ENCODE measurements at places on chromosomes 3 and 15.

DNA sequence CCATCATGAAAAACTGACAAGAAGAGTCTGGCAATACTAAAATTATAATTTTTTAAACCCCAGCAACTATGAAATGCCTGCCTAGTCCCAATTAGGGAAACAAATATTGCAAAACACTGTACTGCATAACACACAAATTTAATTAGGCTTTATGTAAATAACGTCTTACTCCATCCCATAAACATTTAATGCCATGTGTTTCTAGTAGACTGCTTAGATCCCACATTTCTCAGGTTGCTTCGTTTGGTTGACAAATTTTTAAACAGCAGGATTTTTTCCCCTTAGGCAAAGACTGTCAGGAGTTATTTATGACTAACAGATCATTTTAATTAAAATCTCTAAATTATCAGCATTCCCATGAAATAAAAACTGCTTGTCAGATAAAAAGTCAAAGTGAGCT lies 29.9 kb downstream of the EIF2AK4 start:
- no peak for DNase-seq

- no peak for DNase-seq
Measured at GRCh38 chr15:53721334-53722087, 38.0 kb downstream of the WDR72 start.

GRCh38 chr15:63075015-63075983 lies 32.8 kb downstream of the TPM1 start:
- DNase-seq = no peak

DNA sequence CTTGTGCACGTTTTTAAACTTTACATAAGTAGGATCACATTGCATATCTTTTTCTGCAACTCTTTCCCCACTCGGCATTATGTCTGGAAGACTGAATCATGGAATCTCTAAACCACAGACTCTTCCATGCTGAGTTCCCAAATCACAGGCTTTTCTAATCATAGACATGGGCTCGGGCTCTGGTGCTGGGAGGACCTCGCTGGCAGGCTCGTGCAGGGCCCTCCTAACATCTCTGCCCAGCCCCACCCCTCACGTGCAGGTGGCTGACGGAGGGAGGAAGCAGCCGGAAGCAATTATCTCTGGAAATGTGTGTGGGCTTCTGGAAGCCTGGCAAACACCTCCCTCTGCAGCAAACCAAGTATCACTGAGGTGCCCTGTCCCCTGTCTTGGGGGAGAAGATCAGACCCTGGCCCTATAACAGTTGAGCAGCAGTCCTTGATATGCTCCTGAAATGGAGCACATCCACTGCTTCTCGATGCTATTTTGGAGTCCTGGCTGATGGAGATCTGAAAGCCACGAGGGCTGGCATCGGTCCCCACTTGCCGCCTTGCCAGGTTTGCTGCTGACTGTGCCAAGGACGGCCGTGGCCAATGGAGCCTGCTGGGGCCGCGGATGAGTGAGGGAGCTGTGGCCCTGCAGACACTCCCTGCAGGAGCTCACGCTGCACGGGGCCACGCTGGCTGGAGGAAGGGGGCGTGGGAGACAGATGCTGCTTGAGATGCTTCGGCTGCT lies 4.4 kb upstream of the IQSEC1 start:
- DNase-seq = no peak

- no peak for DNase-seq
Measured at GRCh38 chr3:196694202-196694638, 17.8 kb downstream of the CEP19 start.

GRCh38 chr15:81007428-81008064 lies 6.8 kb downstream of the TLNRD1 start:
- DNase-seq = no peak

DNA sequence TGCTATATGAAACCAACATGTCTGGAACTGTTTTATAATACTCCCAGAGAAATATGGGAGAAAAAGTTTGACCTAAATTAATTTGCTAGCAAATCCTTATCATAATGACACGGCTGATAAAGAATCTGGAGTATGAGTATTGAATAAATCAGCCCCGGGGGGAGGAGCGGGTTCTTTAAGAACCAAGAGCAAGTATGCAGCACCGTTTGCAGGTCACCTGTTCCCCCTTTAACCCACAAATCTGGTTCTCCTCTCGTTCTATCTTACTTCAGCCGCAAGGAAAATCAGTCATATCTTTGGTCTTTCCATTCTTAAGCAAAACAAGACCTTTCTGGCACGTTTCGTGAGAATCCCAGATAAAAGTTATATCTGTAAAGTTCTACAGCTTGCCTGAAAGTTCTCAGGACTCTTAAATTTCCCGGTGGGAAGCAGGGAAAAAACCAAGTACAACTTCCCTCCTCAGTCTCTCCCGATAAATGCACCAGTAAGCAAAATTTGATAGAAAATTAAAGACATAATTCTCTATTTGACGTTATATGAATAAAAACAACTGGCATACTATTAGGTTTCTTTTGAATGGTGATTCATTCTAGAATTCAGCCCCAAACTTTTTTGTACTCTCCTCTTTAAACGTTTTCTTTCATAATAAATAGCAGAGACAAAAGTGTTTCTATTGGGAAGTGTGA lies 348.6 kb downstream of the ZBBX start:
- no peak for DNase-seq

GRCh38 chr3:123315271-123315595 lies 113.5 kb downstream of the SEC22A start:
- DNase-seq = no peak

- DNase-seq = peak; percentile 69
Measured at GRCh38 chr3:46378426-46378942, 7.7 kb downstream of the CCR5 start.

- DNase-seq = no peak
Measured at GRCh38 chr15:31438601-31439265, 112.1 kb downstream of the KLF13 start.

GRCh38 chr15:70712271-70712670 lies 51.1 kb downstream of the UACA start:
- no peak for DNase-seq

- DNase-seq = no peak
Measured at GRCh38 chr3:40853474-40853873, 328.7 kb downstream of the ZNF621 start.
